ENCODE measurements at places on chromosomes 7 and 10.

DNA sequence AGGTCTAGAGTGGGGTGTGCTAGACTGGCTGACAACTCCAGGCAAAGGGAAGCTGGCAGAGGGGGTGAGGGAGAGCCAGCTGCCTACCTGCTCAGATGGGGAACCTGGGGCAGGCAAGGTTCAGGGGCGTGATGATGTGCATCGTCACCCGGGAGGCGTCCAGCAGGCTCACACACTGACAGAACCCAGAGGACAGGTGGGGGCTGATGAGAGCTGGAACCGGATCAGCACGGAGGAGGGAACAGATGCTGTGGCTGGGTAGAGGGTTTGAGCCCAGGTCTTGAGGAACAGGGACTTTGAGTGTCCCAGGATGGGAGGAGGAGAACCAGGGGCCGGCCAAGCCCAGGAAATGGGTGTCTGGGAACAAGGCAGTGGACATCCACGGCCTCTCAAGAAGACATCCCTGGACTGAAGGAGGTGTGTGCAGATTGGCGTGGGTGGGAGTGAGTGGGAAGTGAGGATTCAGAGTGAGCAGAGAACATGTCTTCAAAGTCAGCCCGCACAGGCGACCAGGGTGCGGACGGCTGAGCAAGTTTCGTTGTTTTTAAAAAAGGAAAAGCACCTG lies 3.9 kb downstream of the RASGEF1A start:
- DNase-seq: no peak

DNA sequence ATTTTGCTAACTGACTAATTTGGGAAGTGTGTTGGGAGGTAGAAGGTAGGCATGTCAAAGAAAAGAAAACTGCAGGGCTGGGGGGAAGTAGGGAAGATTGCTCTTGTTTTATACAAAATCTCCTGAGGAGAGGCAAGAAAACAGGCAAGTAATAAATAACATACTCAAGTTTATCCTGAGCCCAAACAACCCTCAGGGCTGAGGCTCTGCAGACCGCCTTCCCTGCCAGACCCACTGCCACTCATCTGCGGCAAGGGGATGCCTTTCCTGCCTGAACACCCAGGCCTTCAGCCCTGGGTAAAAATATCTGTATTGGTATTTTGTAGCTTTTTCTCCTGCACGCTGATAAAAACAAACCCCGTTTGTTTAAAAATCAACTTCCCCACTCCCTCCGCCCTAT lies 399.8 kb upstream of the NFE2L3 start:
- DNase-seq: no peak

DNA sequence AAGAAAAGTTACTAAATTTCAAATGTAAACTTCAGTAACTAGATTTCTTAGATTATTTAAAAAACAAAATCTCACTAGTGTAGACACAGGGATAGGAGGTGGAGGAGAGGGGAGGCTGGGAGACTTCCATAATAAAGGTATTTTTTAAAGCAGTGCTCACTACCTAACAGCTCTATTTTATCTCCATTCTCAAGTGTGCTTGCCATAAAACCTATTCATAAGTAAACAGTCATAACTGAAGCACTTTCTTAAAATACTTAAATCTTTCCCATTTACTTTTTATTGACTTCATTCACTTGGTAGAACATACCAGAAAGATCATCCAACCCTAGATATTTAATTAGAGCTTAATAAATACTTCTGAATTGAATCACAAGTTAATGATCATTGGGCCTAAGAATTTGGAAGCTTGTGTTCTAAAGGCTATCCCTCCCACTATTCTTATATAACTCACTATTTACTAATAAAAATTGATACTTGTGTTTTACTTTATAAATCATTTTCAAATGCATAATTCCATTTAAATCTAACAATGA lies 107.4 kb downstream of the SNX13 start:
- no peak for DNase-seq

- DNase-seq: no peak
Observed at GRCh38 chr7:76196786-76197185, 4.9 kb upstream of the SRRM3 start.

DNA sequence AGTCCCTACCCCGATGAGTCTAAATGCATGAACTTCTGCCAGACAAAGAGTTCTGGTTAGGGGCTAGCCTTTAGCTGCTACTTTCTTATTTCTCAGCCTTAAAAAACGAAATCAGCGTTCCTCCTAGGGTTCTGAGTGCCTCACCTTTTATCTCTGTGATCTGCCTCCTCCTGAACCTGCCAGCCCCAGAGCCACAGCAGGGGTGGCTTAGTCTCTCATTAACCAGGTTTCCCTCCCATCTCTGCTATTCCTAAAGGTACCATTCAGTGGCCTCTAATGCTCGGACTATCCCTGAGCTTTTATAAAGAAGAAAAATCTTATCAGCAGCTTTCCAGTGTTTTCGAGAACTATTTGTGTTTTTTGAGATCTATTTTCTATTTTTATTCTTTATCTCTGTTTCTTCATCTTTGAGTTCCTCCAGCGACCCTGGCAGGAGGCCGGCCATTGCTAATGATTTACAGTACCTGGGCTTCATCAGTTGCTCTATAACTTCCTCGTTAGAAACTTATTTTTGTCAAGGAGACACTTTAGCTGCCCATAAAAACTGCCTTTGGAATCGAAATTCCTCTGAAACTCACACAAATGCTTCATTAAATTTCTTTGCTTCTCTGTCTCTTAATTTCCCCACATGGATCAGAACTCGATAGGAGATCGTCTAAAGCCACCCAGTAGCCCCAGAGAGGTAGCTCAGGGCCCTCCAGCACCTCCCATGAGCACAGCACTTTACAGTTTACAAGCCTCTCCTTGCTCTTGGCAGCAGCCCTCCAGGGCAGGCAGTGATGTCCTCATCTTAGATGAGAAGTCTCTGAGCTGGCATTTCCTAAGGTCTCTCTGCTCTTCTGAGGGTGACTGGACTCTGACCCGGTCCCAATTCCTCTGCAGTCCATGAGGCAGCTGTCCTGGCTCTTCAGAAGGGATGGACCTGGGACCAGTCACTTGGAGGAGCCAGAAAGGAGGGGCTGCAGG lies 149.1 kb downstream of the EBF3 start:
- no peak for DNase-seq

DNA sequence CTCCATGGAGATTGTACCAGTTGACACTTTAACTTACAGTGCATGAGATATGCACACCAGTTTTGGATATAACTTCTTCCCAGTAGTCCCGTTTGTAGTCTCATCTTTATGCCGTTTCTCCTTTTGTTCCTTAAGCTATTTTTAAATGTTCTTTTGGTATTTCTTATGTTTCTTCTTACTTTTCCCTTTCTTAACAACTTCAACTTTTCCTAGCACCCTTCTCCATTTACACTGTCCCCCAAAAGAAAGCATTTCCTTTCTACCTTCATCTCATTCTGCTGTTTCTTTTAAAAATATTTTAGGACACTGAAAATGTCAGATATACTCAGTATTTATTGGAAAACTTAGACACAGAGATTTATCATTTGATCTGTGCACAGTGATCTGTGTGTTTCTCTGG lies 1.5 kb downstream of the PSMC2 start:
- DNase-seq: no peak

GRCh38 chr7:4361774-4362173 lies 320.3 kb upstream of the FOXK1 start:
- no peak for DNase-seq

- no peak for DNase-seq
Observed at GRCh38 chr7:2821842-2822507, 22.1 kb downstream of the GNA12 start.

DNA sequence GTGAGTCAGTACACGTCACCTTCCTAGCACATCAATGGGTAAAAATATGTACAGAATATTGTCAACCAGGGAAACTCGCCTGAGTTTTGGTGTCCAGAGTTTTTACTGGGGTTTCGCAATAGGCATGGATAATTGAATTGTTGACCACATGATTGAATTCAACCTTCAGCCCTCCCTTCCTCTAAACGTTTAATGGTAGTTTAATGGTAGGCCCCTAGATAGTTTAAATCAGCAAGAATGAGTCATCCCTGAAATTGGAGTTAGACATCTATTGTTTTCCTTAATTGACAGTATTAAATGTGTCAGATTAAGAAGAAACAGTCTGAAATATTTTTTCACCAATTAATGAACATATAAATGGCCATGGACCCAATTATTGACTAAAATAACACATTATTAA lies 57.8 kb upstream of the CACNA2D1 start:
- DNase-seq: no peak

- DNase-seq: no peak
Observed at GRCh38 chr10:61480208-61480607, 27.0 kb upstream of the TMEM26 start.

DNA sequence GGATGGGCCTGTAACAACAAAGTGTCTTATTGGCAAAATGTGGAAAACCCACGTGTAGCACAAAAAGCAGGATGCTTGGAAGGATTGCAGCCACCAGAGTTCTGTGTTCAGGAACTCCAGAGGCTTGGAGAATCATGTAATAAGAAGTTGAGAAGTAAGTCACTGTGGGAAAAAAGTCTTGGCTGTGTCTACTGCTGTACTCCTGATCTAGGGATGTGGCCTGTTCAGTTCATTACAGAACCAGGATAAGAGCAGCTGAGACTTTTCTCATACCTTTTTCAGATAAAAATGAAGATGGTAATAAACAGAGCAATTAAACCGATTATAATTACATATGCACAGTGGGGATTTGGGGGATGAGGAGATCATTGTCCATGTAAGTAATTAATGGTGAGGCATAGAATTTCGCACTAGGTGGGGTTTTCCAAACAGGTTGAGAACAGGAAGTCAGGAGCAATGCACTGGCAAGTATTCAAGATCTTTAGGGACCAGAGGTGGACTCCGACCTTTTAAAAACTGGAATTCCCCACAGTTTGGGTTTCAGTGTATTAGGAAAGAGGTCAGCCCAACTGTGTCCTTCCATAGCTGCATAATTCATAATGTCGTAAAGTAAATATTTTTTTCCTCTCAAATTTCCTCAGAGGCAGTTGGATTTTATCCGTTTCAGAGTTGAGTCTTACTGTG lies 281.7 kb downstream of the FRMD4A start:
- no peak for DNase-seq

DNA sequence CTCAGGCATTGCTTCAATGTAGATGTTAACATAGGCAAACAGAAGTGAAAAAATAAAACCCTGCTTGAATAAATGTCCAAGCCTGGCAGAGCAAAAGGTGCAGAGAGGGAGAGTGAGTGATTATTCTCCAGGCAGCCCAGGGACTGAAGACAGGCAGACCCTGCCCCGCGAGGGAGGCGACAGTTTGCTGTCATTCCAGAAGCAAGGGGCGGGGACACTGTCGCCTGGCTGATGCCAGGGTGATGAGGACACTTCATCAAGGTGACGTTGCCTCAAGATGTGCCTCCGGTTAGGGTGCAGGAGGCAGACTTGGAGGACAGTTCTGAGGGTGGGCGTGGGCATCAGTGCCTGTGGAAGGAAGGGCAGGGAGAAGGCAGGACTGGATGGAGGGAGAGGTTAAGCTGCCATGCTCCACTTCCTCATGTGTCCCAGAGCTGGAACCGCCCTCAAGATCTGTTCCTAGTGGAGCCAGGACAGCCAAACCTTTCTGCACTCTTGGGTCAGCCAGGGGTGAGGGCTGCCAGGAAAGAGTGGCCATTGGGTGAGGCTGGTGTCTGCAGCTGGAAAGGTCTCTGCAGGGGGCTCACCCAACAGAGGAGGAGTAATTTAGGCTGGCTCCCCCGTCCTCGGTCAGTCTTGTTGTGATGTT lies 560.5 kb upstream of the MKI67 start:
- no peak for DNase-seq

DNA sequence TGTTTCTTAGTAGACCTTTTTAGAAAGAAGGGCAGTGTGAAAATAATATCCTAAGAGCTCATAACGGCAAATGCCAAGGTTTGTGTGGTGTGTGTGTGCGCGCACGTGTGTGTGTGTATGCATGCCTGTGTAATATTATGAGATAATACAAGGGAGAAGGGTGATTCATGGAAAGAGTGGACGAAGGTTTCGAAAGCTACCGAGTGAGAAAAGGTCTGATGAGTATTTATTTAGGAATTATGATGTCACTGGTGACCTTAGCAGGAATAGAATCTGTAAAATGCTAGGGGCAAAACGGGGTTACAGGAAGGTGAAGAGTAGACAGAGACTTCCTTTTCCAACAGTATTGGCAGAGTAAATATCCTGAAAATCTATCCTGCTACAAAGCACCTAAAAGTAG lies 107.3 kb downstream of the AHR start:
- no peak for DNase-seq

GRCh38 chr10:31604096-31604495 lies 285.1 kb downstream of the ZEB1 start:
- DNase-seq: peak; percentile 6

- DNase-seq: no peak
Observed at GRCh38 chr10:62503872-62504271, 129.7 kb downstream of the ZNF365 start.

GRCh38 chr7:23247603-23248335 lies 1.2 kb downstream of the GPNMB start:
- no peak for DNase-seq
